ENCODE measurements at places on chromosomes 3 and 15. TPM values are rescaled to one million over a fixed set of nuclear protein-coding genes. Genes with fewer than 3 reads are reported as not detected.

- H3K27ac ChIP-seq, result no peak overlapping the region
- DNase-seq, result no peak
- H3K4me3 ChIP-seq, result no peak overlapping the region
- no peaks in the 10 kb centered on the region for H3K36me3 ChIP-seq
- no peaks in the 10 kb centered on the region for H3K4me1 ChIP-seq
These were observed 737.2 kb downstream of the SI start for GRCh38 chr3:164341086-164341485.

- no peak overlapping the region for H3K27ac ChIP-seq
- H3K36me3 ChIP-seq, result no peaks in the 10 kb centered on the region
- peaks cover 4% of the 10 kb centered on the region for H3K4me1 ChIP-seq
These were observed 373.4 kb downstream of the OCA2 start for GRCh38 chr15:27725731-27726130.

LCTL gene
- total RNA-seq, result 12.8 TPM

- H3K4me3 ChIP-seq, result no peak overlapping the region
- DNase-seq, result peak; percentile 64
- H3K4me1 ChIP-seq, result peaks cover 3% of the 10 kb centered on the region
- no peak overlapping the region for H3K27ac ChIP-seq
- no peaks in the 10 kb centered on the region for H3K36me3 ChIP-seq
These were observed 8.4 kb upstream of the ATR start for GRCh38 chr3:142586803-142587406.

DNA sequence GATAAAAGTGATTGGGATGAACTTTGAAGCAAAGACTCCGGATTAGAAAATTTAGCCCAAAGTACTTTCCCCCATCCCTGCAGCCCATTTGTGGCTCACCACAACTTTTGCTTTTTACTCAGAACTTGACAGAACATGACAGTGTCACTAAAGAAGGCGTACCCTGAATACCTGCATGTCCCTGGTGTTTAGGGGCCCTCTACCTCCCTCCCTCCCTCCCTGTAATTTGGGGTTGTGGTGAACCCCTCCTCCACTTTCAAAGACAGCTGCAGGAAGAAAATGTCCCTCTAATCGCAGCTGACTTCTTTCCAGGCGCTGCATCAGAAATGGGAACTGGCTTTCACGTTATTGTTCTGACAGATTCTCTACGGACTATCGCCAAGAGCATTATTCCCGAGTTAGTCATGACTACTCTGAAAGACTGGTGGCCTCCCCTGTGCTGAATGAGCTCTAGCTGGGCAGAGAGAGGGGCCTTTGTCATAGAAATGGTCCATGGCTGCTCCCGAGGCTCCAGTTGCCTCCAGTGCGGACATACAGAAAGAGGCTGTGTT lies 93.2 kb upstream of the ARHGEF3 start:
- no peak overlapping the region for H3K27ac ChIP-seq
- no peak overlapping the region for H3K4me3 ChIP-seq
- peak; percentile 85 for DNase-seq

DNA sequence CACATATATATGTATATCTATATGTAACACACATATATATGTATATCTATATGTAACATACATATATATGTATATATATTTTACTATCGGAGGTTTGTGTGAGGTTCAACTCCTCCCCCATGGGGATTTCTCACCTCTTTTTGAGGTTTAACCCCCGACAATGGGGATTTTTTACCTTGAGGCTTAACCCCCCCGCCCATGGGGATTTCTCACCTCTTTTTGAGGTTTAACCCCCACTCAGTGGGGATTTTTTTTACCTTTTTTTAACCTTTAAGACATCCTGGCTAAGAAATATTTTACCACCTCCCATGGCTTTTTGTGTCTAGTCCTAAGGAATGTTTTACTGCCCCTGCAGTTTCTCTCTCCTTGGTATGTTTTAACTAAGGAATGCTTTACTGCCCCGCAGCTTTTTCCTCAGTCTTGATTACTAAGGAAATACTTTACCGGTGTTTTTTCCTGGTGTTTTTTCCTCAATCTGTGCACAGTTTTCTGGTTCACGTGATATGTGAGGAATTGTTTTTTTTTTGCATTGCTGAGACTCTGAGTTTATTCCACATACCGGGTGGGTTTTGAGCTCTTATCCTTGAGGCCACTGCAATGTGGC lies 185.2 kb downstream of the KLF13 start:
- no peaks in the 10 kb centered on the region for H3K4me1 ChIP-seq
- H3K4me3 ChIP-seq, result no peak overlapping the region
- H3K27ac ChIP-seq, result no peak overlapping the region
- no peak for DNase-seq
- H3K27me3 ChIP-seq, result no peaks in the 10 kb centered on the region

GRCh38 chr3:82938821-82939328 lies 1177.4 kb upstream of the GBE1 start:
- no peak for DNase-seq
- no peak overlapping the region for H3K4me3 ChIP-seq
- H3K36me3 ChIP-seq, result no peaks in the 10 kb centered on the region
- H3K4me1 ChIP-seq, result no peaks in the 10 kb centered on the region
- no peak overlapping the region for H3K27ac ChIP-seq

GRCh38 chr15:68587769-68588385 lies 9.1 kb downstream of the CORO2B start:
- no peak overlapping the region for H3K27ac ChIP-seq
- no peak for DNase-seq
- peaks cover 78% of the 10 kb centered on the region for H3K4me1 ChIP-seq
- H3K4me3 ChIP-seq, result no peak overlapping the region
- no peaks in the 10 kb centered on the region for H3K27me3 ChIP-seq
- H3K36me3 ChIP-seq, result no peaks in the 10 kb centered on the region

DNA sequence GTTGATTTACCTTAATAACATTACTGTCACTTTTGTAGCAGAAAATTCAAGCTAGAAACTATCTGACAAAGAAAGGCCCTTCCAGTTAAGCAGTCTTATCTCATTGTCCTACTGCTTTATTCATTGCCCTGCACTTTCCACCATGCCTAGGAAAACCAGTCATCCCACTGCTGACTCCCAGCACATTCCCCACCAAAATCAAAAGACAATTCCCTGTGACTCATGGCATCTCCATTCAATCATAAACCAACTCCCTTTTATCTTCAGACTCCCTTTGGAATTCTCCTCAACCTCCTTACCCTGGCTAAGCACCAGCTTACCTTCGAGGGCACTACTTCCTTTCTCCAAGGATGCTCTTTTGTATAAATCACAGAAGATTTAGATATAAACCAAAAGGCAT lies 184.3 kb downstream of the PLCH1 start:
- no peaks in the 10 kb centered on the region for H3K36me3 ChIP-seq
- H3K4me3 ChIP-seq, result no peak overlapping the region
- H3K27me3 ChIP-seq, result no peaks in the 10 kb centered on the region
- peak; percentile 51 for DNase-seq
- no peaks in the 10 kb centered on the region for H3K4me1 ChIP-seq

- H3K36me3 ChIP-seq, result no peaks in the 10 kb centered on the region
- peak; percentile 10 for DNase-seq
- no peaks in the 10 kb centered on the region for H3K27me3 ChIP-seq
- H3K27ac ChIP-seq, result no peak overlapping the region
- H3K4me1 ChIP-seq, result no peaks in the 10 kb centered on the region
These were observed 158.6 kb downstream of the ADAM10 start for GRCh38 chr15:58590926-58591325.
